Activated naive CD8-positive, alpha-beta T cell treated with anti-CD3 and anti-CD28 coated beads for 36 hours (primary cell): ENCODE measurements at places on chromosomes 12 and 14. TPM values are rescaled to one million over a fixed set of nuclear protein-coding genes. Genes with fewer than 3 reads are reported as not detected.

CCDC92 gene
- 4.8 TPM for total RNA-seq

SSPN gene
- total RNA-seq, result not detected

GRCh38 chr12:17527021-17527420 lies 563.0 kb downstream of the RERGL start:
- H3K4me3 ChIP-seq, result no peak overlapping the region
- no peak for DNase-seq
- H3K36me3 ChIP-seq, result no peaks in the 10 kb centered on the region
- no peaks in the 10 kb centered on the region for H3K4me1 ChIP-seq
- no peaks in the 10 kb centered on the region for H3K27me3 ChIP-seq
- H3K27ac ChIP-seq, result no peak overlapping the region

DNA sequence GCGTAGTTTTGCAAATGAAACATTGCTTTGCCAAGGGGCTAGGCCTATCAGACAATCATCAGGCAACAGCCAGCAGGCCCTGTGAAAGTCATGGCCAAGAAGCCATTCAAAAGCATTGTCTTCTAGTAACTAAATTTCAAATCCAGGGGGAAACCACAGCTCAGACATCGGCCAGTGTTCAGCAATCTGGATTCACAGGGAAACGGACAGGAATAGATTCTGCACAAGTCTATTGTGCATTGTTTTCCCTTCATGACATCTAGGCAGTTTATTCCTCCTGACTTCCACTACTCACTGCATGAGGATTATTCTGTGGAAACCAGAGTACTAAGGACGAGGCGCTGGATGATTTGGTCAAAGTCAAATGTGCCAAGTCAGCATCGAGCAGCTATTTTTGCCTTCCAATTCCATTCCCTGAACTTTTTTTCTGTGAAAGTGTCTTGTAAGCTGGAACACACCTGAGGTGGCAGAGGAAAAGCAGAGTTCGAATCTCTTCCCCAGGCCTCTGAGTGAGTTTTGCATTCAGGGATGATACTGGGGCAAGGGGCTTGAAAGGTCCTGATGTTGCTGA lies 75.4 kb downstream of the VCPKMT start:
- H3K4me3 ChIP-seq, result peak overlapping the region; percentile 80
- no peak for DNase-seq
- peaks cover 65% of the 10 kb centered on the region for H3K4me1 ChIP-seq
- H3K36me3 ChIP-seq, result peaks cover 47% of the 10 kb centered on the region

KIF26A gene
- total RNA-seq, result 0.89 TPM

DHH gene
- total RNA-seq, result not detected

EGLN3 gene
- total RNA-seq, result 1.4 TPM

ST8SIA1 gene
- total RNA-seq, result 0.28 TPM

RFX4 gene
- not detected for total RNA-seq
